COR-L47 (cell line): ENCODE measurements at places on chromosomes 2 and 18.

DNA sequence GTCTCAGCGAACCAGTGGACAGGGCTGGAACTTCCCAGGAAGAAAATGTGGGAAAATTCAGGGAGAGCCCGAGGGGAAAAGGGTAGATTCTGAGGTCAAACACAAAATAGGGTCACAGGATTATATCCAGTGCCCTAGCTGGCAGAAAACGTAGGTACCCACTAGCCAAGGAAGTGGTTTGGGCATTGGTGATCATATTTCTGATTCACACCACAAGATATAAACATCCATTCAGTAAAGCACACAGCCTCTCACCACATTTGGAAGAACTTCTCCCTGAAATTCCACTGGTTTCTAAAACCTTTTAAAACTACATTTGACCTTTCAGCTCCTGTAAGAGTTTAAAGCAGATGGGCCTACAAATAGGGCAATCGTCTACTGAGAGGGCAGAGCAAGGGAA lies 186.9 kb downstream of the TTC32 start:
- DNase-seq = no peak

- no peak for DNase-seq
These were observed 6.1 kb upstream of the IL37 start for GRCh38 chr2:112904883-112905282.

GRCh38 chr2:66721776-66722175 lies 286.9 kb downstream of the MEIS1 start:
- DNase-seq = no peak

DNA sequence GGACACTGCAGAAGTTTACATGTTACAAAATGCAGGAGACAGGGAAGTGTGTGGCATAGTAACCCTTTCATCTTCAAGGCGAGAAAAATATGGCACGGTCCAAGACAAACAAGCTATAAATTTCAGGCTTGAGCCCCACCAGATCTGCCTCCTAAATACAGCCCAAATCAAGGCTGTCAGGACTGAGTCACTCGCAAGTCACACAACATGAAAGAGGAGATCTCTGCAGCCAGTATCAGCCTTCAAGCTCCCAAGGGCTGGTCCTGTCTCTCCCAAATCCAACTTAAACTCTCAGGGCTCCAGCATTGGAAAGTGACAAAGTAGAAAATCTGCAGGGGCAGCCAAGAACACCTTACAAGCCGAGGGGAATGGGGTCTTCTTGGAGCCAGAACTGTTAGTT lies 106.3 kb upstream of the GATA6 start:
- DNase-seq = no peak

GRCh38 chr2:167059173-167059572 lies 170.9 kb downstream of the XIRP2 start:
- no peak for DNase-seq

DNA sequence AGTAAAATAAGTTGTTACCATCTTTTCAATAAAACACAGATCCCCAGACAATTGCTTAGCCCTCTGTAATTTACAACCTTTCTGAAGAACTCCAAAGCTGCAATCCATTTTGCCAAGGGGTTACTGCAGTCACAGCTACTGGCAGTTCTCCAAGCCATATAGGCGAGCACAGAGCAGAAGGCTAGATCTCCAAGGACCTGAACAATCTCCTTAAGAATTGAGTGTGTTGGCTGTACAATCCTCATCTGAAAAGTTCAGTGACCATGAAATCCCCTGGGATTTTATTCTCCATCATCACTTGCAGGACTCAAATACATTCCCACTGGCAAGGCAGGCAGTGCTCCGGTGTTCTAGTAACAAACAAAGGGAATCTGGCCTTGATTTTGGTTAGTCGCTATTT lies 103.9 kb upstream of the LRP1B start:
- DNase-seq = peak; percentile 37
